ENCODE measurements at places on chromosomes 3 and 15.

- DNase-seq, result peak; percentile 61
These were observed 65.1 kb downstream of the GLCE start for GRCh38 chr15:69225355-69226022.

DNA sequence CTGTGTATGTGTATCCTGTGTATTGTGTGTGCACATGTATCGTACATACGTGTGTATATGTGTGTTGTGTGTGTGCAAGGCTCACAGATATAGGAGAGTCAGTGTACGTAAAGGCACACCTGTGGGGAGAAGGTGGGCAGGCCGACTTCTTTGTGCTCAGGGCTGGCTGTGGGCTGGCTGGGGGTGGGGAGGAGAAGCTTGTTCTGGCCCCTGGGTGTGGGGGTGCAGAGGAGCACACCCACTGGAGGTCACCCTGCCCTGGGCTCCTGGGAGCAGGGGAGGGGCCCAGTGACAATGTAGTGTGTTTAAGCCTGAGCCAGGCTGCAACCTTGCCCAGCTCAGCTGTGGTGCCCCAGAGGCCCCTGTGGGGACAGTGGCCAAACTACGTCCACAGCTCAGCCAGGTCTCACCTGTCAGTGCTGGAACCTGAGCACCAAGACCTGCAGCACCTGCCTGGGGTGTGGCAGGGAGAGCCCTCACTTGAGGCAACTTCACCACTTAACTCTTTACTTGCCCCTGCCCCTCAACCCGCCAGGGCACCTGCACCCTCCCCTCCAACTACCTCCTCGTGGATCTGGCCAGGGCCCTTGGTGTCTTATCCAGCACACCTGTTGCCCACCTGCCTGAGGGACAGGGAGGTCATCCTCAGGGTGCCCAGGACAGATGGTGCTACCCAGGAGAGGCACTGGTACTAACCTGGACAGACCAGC, 2.6 kb upstream of the HHATL start:
- no peak for DNase-seq

DNA sequence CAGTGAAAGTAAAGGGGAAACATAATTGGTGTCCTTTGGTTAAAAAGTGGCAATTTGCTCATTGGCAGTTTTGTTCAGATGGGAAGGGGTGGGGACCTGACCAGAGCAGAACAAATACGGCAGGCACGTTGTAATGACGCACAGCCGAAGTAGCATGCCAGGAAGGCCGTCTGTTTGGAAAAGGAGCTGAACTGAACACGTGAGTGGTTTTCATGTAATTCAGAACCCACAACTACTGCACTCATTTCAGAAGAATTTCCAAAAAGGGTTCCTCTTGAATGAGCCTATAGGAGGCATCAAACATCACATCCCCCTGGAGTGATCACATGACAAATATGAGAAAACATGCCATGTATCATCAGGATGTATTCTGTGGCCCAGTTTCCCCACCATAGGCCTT, 42.9 kb upstream of the LMCD1 start:
- DNase-seq, result peak; percentile 87

DNA sequence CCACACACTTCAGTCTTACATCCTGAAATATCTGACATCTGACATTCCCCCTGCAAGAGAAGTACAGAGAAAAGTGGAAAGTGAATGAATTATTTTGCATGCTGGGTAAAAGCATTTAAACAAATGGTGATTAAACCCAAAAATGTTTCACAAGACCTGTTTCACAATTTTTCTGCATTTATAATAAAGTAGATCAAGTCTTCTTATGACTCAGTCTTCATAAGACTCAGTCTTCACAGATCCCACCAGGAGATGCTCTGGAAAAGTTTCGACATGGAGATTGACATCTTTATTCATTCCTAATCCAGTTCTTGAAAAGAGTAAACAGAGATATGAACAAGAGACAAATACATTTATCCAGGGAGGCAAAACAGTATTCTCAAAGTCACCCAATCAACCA, 13.2 kb upstream of the EDC3 start:
- peak; percentile 73 for DNase-seq

DNA sequence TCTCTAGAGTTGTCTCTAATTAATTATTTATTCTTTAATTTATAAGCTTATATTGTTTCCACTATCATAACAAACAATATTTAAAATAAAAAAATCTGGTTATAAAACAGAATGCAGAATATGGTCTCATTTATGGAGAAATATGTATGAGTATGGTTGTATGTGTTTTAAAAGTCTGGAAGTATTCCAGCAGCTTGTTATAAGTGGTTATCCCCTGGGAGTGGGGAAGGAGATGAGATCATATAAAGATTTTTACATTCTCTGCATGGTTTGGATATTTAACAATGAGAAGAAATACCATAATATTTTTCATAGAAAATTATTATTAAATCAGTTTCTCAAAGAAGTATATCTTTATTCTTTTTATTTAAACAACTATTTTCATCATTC, 135.4 kb upstream of the MB21D2 start:
- no peak for DNase-seq

GRCh38 chr3:114421204-114421603, 127.4 kb downstream of the TIGIT start:
- no peak for DNase-seq

GRCh38 chr15:39230205-39230907, 350.5 kb upstream of the THBS1 start:
- DNase-seq, result peak; percentile 34

- no peak for DNase-seq
These were observed 12.6 kb downstream of the RAB11A start for GRCh38 chr15:65881766-65882434.

- DNase-seq, result peak; percentile 39
These were observed 609 bp downstream of the RNF13 start for GRCh38 chr3:149813367-149814281.

DNA sequence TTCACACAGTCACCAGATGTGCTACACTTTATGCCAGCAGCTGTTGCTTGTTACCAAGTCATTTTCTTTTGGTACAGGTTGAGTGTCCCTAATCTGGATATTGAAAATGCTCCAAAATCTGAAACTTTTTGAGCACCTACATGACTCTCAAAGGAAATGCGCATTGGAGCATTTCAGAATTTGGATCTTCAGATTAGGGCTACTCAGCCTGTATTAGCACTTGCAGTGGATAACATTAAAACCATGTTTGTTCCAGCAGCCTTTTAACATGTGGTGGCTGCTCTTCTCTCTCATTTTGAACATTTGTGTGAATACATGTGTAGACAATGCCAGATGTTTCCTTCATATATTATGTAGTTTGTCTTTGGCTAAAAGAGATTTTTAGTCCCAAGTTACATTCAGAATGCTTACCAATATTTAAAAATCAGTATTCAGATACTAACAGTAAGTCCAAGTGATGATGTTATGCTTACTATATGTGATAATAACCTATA, 230.9 kb upstream of the UBE2E1 start:
- DNase-seq, result no peak

DNA sequence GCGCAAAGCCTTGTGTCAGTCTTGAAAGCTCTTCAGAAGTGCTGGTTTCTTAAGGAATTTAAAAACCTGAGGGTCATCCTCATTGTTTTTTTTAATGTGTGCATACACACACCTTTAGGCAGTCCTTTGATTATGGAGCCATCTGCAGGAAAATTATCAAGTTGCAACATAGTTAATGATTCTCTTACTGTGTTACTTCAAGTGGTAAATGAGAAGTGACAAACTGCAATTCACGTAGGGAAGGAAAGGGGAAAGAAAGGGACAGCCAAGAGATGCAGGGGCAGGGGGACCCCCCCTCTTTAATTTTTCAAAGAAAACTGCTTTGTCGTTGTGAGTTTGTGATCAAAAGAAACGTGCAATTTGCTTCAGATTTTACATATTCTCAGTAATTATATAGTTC, 162.4 kb upstream of the CGNL1 start:
- DNase-seq, result peak; percentile 61

GRCh38 chr15:51379390-51379789, 37.9 kb downstream of the GLDN start:
- DNase-seq, result no peak

DNA sequence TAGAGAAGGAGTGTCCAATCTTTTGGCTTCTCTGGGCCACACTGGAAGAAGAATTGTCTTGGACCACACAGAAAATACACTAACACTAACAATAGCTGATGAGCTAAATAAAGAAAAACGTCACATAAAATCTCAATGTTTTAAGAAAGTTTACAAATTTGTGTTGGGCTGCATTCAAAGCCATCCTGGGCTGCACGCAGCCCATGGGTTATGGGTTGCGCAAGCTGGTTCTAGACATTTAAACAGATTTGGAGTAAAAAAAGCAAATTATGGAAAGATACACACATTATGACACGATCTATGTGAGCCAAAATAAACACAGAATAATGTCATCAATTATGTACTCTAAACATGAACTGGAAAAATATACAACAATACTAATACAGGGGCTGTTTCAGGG, 703.3 kb upstream of the LMCD1 start:
- DNase-seq, result no peak

DNA sequence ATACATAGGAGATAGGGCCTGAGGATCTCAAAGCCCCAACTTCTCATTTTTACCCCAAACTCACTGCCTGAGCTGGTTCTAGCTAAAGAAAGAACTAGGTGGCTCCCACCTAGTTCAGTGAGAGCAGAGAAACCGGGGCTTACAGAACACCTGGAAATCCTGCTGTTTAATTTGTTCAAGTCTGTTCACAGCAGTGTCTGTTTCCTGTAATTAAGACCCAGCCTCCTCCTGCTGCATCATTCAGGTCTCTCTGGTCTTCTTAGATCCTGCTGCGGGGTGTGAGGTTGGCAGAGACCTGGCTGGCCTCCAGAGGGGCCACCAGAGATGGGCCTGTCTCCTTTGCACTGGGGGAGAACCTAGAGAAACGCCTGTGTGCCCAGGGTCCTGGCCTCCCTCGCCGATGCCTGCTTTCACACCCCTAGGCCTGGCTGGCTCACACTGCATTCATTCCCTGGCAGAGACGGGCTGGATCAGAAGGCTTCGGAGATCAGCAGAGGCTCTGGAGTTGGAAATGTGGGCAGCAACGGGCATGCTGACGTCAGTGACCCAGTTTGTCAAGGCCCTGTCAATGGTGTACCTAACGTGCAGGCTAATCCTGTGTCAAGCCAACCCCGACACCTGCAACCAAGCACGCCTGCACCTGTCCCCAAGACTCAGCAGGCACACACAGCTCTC, 4.9 kb upstream of the CHRNA3 start:
- DNase-seq, result no peak

GRCh38 chr3:14646131-14646573, 5.4 kb upstream of the CCDC174 start:
- DNase-seq, result no peak

DNA sequence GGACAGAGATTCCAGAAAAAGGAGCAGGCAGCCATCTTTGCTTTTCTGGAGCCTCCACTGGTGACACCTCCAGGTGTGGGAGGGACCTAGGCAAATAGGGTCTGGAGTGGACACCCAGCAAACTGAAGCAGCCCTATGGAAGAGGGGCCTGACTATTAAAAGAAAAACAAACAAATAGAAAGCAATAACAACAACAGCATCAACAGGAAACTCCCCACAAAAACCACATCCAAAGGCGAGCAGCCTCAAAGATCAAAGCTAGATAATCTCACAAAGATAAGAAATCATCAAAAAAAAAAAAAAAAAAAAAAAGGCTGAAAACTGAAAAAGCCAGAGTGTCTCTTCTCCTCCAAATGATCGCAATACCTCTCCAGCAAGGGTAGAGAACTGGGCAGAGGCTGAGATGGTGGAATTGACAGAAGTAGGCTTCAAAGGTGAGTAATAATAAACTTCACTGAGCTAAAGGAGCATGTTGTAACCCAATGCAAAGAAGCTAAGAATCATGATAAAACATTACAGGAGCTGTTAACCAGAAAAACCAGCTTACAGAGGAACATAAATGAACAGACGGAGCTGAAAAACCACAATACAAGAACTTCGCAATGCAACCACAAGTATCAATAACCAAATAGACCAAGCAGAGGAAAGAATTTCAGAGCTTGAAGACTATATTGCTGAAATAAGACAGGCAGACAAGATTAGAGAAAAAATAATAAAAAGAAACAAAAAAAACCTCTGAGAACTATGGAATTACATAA, 225.4 kb downstream of the CTNNB1 start:
- no peak for DNase-seq

DNA sequence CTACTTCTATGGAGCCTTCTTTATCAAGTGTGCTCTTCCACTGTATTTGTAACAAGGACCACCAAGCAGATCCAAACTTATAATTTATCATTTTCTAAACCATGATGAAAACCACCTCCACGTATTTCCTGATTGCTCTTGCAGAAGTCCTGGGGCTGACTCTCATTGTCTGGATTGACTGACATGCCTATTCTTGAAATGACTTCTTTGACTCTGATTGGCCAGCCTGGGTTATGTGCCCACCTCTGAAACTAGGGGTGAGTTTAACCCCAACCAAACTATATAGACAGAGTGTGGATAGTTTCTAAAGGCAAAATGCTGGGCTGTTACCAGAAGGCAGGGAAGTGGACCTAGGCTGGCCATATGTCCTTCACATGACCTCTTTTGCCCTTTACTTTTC, 12.7 kb downstream of the TMPRSS7 start:
- DNase-seq, result no peak

- no peak for DNase-seq
These were observed 124.2 kb upstream of the ABI3BP start for GRCh38 chr3:101117465-101117864.

- DNase-seq, result no peak
These were observed 37.7 kb downstream of the TKT start for GRCh38 chr3:53218131-53218530.

- DNase-seq, result no peak
These were observed 67.0 kb downstream of the EDEM1 start for GRCh38 chr3:5254281-5255048.

DNA sequence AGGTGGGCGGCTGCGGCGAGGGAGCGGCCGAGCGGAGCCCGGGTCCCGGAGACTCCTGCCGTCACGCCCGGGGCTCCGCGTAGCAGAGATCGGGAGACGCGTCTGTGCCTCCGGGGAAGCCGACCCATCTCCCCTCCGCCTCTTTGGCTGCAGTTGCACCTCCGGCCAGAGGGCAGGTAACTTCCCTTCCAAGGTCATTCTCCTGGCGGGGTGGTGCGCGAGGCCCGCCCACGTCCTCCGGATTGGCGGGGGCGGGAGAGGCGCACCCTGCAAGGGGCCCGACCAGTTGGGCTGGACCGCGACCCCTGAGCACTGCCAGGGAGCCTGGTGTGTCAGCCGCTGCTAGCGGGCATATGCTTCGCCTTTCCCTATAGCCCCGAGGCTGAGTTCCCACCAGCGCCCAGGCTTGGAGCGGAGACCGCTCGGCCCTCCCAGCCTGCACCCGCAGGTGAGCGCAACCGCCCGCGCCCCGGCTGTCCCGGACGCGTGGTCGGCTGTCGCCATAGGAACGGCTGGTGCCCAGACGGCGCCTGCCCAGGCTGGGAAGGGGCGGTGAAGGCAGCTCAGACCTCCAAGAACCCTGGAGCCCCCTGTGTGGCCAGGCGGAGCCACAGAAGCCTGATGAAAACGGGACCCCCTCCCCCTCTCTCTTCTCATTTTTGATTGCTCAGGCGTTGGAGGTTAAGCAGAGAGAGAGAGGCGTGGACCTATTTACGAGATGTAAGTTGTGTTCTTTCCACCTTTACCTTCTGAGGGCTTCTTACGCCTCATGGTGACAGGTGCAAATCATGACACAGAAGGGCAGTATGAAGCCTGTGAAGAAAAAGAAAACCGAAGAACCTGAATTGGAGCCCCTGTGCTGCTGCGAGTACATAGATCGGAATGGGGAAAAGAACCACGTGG, 453 bp downstream of the ZDHHC23 start:
- no peak for DNase-seq

GRCh38 chr15:20355256-20355868, 186.2 kb downstream of the GOLGA6L6 start:
- no peak for DNase-seq
